Hematopoietic multipotent progenitor cell treated with erythropoietin and hydrocortisone succinate and interleukin-3 and kit ligand, for 6 days (in vitro differentiated cells): ENCODE measurements at places on chromosomes 7 and 10.

- DNase-seq, result no peak
These were observed 185.0 kb downstream of the PDE1C start for GRCh38 chr7:31885171-31885570.

DNA sequence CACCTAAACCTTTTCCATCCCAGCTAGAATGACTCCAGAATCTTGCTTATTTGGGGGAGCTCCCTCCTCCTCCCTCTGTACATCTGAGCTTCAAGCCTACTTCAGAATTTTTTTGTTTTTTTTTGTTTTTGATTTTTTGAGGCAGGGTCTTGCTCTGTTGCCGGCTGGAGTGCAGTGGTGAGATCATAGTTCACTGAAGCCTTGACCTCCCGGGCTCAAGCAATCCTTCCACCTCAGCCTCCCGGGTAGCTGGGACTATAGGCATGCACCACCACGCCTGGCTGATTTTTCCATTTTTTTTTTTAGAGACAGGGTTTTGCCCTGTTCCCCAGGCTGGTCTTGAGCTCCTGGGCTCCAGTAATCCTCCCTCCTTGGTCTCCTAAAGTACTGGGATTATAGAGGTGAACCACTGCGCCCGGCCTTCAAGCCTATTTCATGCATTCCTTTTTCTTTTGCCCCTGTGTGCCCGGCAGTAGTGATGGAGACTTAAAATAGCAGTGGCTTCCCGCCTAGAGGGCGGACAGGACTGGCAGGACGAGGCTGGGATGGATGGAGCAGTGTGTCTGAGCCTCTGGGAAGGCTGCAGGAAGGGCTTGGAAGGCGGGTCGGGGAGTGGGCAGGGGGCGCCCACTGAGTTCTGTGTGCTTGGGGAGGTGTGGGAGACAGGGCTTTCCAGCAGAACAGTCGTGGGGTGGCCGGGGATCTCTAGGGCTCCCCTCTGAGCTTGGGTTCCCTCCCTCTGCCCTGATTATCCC lies 8.8 kb downstream of the CUX1 start:
- no peak for DNase-seq

DNA sequence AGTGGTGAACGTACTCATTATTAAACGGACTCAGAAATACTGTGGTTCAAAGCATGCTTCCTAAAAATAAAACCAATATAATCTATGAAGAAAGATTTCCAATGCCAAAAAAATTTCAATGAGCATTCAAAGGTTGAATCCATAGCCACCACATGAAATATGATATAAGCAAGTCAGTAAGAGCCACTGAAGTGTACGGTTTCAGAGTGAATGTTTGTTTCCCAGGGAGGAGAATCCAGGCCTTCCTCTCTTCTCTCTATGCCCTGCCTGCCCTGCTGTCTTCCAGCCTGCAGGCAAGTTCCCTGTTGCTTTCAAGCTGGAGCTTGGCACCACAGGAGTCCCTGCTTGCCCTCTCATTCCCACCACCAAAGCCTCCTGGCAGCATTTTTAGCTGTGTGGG lies 1171.6 kb upstream of the C7orf33 start:
- DNase-seq, result no peak

DNA sequence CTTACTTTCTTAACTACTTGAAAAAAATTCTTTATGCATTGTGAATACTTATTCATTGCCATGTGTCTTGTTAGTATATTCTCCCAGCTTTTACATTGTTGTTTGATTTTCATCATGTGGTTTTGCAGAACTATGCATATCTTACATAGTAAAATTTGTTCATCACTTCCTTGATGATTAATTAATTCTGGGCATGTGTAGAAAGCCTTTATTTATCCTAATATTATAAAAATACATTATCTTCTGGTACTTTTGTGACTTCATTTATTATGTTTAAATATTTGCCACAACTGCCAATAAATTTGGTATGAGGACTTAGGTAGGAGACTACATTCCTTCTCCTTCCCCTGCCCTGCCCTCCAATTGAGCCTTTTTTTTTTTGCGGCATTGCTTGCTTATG lies 166.0 kb upstream of the ZNF32 start:
- no peak for DNase-seq

- no peak for DNase-seq
These were observed 521.5 kb downstream of the SUGCT start for GRCh38 chr7:40656349-40656748.

- no peak for DNase-seq
These were observed 618.4 kb upstream of the NRP1 start for GRCh38 chr10:33952692-33953360.

- no peak for DNase-seq
These were observed 2.3 kb downstream of the LOXL4 start for GRCh38 chr10:98265403-98266378.

GRCh38 chr10:64571056-64571455 lies 1049.9 kb downstream of the REEP3 start:
- DNase-seq, result no peak

- DNase-seq, result no peak
These were observed 8.1 kb downstream of the AOC1 start for GRCh38 chr7:150860291-150860977.

- DNase-seq, result no peak
These were observed 118.1 kb upstream of the SEM1 start for GRCh38 chr7:96827701-96828100.

GRCh38 chr7:69906283-69906995 lies 308.2 kb downstream of the AUTS2 start:
- DNase-seq, result peak; percentile 57

DNA sequence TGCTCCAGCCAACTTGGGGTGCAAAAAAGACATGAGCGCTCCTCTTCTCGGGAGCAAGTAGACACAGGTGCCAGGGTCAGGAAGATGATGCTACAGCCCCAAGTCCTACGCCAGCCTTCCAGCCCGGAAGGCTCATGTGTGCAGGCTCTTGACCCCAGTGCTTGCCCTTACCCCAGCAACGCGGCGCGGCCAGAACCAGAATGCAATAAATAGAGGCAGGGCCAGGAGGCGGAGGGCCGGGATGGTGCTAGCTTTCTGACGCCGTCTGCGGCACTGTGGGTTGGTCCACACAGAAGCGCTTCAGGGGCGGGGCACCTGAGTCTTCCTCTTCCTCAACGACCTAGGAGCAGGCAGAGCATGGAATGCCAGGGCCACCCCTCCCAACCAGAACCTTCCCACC lies 15.0 kb upstream of the BAZ1B start:
- DNase-seq, result no peak

DNA sequence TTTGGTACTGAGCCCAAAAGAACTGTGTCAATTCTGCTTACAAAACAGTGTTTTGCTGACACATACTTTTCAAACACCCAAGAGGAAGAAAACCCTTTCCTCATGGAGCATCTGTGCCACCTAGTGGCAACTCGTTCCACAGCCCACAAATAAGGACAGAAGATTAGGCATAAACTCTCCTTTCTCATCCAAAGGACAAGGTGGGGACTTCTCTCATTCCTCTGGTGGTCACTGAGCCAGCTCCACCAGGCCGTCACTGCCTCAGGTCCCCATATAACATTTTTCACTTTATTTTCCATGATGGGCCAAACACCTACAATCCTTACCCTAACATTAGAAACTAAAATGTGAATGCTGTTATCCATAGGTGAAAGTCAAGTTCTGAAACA lies 76.9 kb downstream of the RNF216 start:
- DNase-seq, result peak; percentile 89

DNA sequence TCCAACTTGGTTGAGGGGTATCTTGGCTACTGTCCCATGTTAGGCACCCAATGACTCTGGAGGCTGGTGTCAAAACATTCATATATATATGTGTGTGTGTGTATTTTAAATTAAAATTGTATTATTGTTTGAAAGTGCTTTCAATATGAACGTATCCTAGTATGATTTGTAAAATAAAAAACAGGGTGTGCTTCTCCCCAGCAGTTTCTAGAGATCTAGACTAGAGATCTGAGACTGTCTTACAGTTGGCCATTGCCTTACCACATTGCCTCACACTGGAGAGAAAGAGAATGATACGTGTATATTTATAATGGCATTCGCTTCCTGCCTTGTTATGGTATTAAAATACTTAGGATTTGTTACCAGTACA lies 1.2 kb downstream of the BAG3 start:
- DNase-seq, result peak; percentile 86

DNA sequence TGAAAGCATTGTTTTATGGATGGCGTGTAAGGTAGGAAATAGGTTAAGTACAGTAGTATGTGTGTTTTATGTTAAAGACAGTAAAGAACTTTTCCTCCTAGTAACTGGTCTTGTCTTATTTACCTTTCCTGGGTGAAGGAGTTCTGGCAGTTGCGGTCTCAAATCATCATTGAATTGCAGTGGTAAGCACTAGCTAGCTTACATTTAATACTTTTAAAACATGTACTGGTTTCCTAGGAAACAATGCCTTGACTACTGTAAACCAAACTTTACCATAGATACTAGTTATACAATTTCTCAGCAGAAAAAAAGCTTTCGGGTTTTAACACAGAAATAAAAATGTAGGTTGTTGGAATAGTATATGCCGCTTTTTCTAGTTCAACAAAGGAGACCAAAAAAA lies 37.7 kb downstream of the PRKG1 start:
- DNase-seq, result no peak
